ENCODE measurements at places on chromosomes 12 and 14.

GRCh38 chr12:122825773-122826724 lies 9.2 kb upstream of the HIP1R start:
- DNase-seq = no peak

DNA sequence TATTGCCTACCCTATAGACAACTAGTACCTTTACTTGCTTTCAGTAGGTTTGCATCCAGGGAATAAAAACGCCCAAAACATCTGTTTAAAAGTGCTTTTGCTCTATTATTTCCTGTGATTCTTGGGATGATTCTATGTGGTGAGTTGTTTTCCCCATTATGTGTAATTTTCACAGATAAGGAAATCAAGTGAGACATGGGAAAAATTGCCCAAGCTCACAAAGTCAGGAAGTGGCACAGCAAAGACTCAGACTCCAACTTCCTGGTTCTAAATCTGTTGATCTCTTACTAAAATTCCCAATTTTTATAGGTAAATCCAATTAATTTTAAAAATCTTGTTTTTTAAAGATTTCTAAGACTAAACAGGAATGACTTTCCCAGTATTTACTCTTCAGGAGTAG lies 39.0 kb downstream of the NID2 start:
- DNase-seq = no peak

DNA sequence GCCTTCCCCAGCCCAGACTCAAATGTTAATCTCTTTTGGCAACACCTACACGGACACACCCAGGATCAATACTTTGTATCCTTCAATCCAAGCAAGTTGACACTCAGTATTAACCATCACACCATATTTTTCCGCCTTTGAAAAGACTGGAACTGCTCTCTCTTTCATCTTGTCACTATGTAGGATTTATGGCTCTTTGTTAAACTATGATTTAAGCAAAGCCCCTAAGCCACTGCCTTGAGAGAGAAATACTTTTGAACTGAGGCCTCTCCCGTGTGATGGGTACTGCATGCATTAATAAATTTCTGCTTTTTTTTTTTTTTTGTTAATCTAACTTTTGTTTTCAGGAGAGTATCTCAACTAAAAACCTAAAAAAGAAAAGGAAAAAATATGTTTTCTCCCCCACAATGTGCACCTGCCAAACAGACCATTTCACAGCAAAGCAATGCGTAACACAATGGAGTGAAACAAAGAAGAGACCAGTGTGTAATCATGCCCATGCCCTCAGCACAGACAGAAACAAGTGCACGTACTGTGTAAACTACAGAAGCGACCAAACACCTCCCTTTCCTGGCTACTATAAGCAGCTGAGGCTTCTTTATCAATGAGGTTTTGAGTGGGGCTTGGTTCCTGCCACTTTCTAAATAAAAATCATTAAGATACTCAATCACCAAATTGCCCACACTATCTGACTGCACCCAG lies 28.3 kb upstream of the ETFBKMT start:
- no peak for DNase-seq

DNA sequence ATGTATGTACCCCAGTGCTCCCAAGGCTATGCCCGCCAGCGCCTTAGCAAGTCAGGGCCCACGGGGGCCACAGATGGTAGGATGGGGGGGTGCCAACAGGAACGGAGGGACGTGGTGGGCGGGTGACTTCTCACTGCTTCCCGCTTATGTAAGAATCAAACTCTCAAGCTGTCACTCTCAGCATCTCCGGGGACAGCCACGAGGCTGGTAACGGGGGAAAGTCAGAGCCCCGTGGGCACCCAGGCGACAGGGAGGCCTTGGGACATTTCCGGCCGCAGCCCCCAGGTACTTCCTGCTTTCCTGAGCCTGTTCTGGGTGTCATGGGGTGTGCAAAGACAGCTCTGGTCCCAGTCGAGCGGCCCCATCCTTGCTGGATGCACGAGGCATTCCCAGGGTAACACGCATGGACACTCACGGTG lies 59.3 kb downstream of the TESC start:
- DNase-seq = no peak

All from activated T-cell treated with anti-CD3 and anti-CD28 coated beads, Interleukin-2, amount 50 U/mL, for 48 hours (primary cell).